ENCODE measurements at places on chromosomes 2 and 18.

DNA sequence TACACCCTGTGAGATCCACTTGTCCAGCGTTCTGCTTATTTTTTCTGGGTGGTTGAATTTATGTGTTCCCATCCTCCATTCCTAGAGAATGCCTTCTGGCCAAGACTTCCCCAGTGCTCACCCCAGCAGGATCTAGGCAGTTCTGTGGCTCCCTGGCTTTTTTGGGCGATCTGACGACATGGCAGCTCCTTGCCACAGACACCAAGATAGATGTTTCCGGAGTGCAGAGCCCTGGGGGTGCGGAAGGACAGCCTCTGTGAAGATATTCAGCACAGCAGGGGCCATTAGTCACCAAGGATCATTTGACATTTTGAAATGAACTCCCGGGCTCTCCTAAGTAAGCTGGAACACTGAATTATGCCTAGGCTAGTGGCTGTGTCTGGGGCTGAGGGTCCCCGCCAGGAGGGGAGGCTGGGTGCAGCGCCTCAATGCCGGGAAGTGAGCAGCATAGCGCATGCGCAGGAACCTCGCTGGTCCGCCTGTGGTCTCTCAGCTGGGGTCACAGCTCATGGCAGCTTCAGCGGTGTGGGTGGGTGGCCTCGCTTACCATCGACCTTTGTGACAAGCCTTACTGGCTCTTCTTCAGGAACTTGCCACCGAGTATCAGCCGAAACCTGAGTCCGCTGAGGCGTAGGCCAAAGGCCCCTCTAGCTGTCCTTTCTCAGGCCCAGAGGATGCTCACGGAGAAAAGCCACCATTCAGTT is 60.3 kb downstream of the MEX3C start:
- no peak for DNase-seq

DNA sequence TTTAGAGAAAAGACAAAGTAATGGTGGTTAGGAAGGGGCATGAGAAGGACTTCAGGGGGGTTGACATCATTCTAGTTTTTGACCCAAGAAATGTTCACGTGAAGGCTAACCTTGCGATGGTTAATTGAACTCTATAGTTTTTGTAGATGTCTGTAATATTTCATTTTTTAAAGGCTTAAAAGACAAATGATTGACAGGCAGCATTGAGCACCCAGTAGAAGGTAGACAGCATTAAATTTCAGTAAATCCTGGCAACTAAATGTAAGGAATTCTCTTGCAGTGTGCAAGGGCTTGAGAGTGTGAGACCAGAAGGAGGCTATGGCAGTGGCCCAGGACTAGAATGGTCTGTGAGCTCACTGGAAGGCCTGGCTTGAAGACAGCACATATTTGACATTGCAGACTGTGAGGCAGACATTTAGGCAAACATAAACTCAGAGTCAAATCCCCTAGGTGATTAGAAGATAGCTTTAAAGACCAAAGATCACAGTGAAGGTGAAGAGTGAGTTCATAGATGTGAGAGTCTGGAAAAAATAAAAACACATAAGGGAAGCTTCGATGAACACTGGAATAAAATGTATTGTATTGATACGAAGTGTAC is 100.1 kb upstream of the MAP4K4 start:
- no peak for DNase-seq

DNA sequence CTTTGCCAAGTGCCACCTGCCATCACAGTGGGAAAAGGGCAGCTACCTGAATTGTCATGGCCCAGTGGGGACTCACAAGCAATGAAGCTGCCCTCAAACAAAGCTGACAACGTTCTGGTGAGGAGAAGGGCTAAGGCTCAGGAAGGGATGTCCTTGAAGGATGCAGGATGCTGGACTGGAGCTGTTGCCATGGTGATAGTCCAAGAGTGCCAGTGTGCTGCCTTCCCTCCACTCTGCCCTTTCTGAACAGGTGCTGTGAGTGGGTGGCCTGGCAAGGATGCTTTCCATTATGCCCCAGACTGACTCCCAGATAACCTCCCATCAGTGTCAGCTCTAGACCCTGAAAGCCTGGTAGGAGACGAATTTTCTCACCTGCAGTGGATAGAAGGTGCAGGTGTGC is 137.8 kb upstream of the GYPC start:
- no peak for DNase-seq

DNA sequence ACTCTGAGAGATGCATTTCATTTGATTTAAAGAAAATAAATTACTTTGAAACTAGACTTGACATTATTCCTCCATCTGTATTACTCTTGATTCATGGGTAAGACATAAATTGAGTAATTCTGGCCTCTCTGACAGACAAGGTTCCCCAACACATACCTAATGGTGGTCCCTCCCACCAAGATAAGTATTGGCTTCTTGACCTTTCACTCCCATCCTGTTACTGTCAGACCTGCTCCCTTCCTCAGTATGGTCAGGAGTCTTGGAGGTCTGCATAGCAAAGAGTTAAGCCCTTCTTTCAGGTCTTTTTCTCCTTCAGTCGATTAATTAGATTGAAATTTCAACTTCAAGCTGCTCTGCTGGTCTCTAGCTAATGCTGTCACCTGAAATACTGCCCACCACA is 42.2 kb upstream of the ACVR1 start:
- no peak for DNase-seq

DNA sequence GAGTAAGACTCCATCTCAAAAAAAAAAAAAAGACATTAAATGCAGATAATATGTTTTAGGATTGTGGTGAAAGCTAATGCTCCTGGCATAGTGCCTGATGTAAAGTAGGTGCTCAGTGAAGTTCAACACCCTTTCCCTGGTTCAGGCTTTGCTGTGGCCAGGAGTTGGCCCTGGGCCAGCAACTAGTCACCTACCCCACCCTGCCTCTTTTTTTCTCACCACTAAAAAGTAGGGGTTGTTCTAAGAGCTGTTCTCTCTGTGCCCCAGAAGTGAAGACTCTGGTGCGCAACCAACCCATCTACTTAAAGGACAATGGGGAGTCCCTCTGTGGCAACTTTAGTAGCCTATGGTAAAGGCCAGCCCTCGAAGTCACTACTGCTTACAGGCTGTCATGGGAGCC is 75.9 kb downstream of the DNMT3A start:
- no peak for DNase-seq

- no peak for DNase-seq
These were observed 1.4 kb downstream of the C2orf72 start for GRCh38 chr2:231038483-231039293.

GRCh38 chr2:233912691-233913423 is 4.3 kb upstream of the TRPM8 start:
- peak; percentile 4 for DNase-seq

GRCh38 chr18:48555465-48555995 is 16.7 kb downstream of the CTIF start:
- DNase-seq: no peak

GRCh38 chr2:133972786-133973185 is 281.1 kb upstream of the MGAT5 start:
- DNase-seq: no peak

All from activated CD4-positive, alpha-beta T cell treated with anti-CD3 and anti-CD28 coated beads for 24 hours (primary cell).